Caco-2 (cell line): ENCODE measurements at places on chromosomes 5 and 9. TPM values are rescaled to one million over a fixed set of nuclear protein-coding genes. Genes with fewer than 3 reads are reported as not detected.

The SLC34A1 gene
- not detected in 2 replicates for total RNA-seq

DNA sequence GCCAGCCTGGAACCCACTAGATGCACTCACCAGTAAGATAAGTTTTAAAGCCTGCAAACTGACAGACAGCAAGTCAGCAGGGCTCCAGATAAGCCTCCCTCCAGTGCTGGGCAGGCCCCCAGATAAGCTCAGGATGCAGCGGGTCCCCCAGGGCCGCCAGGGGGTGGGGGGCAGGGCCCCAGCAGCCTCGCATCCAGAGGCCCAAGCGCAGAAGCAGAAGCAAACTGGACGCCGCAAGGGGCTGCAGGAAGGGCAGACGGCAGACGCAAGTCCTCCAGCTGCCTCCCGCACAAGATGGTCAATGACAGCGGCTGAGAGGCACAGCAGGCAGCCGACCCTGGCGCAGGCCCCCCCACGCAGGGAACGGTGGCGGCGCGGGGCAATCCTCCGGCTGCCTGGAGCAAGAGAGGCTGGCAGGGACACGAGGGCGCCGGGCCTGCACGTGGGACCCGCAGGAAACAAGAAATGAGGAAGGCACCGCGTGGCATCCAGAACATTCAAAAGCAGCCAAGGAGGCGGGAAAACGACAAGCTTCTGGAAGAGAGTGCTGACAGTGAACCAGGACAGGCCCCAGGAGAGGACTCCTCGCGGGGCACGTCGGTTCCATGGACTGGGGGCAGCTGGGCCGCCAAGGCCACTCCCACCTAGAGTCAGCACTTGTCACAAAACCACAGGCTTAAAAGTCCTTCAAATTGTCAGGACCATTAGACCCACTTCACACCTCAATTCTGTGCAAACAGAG lies 49.8 kb downstream of the ROR2 start:
- H3K27ac ChIP-seq = no peak overlapping the region
- DNase-seq = no peak
- no peaks in the 10 kb centered on the region for H3K36me3 ChIP-seq
- no peaks in the 10 kb centered on the region for H3K27me3 ChIP-seq

DNA sequence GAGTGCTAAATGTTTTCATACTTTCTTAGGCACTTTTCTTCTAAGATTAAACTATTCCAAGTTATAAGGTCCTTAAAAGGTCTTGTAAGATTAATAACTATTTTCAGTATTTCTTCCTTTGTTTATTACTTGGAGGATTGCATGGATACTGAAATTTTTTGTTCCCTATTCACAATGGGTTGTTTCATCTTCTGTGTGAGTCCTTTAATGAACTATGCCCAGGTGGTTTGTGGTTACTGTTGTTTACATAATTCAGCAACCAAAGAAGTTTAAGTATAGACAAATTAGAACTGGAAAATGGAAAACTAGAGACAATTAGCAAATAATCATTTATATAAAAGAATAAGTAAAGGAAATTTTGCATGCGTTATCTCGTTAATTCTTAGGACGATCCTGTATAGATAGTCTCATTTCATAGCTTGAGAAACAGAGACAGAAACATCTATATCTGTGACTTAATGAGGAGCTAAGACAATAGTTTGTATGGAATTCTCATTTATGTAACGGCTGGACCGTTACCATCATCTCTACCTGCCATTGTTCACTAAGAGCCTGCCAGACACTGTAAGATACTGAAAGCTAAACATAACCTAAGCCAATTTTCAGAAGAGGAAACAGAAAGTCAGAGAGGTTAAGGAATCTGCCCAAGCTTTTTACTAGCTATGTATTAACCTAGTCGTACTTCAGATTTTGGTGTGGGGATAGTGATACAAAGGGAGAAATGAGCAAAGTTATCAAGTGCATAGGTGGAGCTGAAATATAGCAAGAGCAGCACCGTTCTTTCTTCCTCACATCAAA lies 148.2 kb downstream of the PAM start:
- no peaks in the 10 kb centered on the region for H3K27me3 ChIP-seq
- H3K27ac ChIP-seq = no peak overlapping the region
- peaks cover 6% of the 10 kb centered on the region; the same call in 1 of the 2 replicates for H3K4me1 ChIP-seq

DNA sequence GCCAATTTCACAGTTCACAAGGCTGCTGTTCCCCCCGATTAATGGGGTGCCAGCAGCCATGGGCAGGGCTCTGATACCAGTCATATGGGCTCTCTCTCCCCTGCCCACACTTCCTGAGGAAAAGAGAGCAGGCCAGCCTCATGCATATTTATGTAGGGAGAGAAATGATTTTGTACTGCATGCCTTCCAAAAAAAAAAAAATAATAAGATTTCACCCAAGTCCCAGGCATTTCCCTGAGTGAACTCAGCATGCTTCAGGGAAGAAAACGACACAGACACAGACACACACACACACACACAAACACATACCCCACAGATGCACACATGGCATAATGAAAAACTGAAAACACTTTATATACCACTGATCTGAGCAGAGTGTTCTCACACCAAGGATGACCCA lies 232.8 kb downstream of the ASTN2 start:
- H3K4me1 ChIP-seq = no peaks in the 10 kb centered on the region
- no peak overlapping the region for H3K27ac ChIP-seq
- no peaks in the 10 kb centered on the region for H3K36me3 ChIP-seq
- no peak for DNase-seq
- H3K4me3 ChIP-seq = no peak overlapping the region

GRCh38 chr5:20524991-20525529 lies 537.1 kb upstream of the CDH18 start:
- no peaks in the 10 kb centered on the region for H3K27me3 ChIP-seq
- H3K4me3 ChIP-seq = no peak overlapping the region
- no peak overlapping the region for H3K27ac ChIP-seq

DNA sequence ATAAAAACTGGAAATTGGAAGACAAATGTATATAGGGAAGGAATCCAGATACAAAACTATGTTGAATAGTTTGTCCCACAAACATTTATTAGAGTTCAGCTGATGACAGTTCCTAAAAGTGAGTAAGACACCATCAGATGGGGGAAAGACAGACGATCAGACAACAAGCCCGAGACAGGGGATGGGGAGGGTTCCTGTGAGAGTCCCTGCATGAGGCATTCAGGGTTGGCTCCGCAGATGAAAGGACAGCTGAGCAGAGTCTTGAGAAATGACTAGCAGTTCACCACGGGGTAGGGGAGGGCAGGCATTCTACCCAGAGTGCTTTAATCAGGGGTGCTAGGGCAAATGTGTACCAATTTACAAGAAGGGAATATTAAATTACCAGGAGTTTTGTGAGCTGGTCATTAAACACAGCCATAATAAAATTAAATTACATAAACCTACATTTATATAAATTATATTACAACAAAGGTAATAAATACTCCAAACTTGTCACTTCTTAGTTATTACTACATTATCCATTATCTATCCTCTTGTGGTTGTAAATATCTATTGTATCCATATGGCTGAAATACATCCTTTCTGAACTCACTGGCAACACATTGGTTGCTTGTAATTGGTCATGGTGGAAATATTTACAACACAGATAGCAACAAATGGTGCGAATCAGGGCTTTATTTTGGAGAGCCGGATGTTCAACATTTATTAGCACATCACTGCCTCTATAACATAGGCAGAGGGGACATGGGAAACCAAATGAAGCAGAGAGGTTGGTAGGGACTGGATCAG lies 27.8 kb downstream of the TNFSF15 start:
- no peak overlapping the region for H3K27ac ChIP-seq
- H3K27me3 ChIP-seq = no peaks in the 10 kb centered on the region; the same call in 1 of the 2 replicates
- no peak for DNase-seq
- no peak overlapping the region for H3K4me3 ChIP-seq

GRCh38 chr5:125125031-125125823 lies 378.8 kb upstream of the ZNF608 start:
- no peaks in the 10 kb centered on the region for H3K4me1 ChIP-seq
- no peaks in the 10 kb centered on the region for H3K27me3 ChIP-seq
- H3K4me3 ChIP-seq = no peak overlapping the region
- H3K27ac ChIP-seq = no peak overlapping the region
- H3K36me3 ChIP-seq = no peaks in the 10 kb centered on the region

DNA sequence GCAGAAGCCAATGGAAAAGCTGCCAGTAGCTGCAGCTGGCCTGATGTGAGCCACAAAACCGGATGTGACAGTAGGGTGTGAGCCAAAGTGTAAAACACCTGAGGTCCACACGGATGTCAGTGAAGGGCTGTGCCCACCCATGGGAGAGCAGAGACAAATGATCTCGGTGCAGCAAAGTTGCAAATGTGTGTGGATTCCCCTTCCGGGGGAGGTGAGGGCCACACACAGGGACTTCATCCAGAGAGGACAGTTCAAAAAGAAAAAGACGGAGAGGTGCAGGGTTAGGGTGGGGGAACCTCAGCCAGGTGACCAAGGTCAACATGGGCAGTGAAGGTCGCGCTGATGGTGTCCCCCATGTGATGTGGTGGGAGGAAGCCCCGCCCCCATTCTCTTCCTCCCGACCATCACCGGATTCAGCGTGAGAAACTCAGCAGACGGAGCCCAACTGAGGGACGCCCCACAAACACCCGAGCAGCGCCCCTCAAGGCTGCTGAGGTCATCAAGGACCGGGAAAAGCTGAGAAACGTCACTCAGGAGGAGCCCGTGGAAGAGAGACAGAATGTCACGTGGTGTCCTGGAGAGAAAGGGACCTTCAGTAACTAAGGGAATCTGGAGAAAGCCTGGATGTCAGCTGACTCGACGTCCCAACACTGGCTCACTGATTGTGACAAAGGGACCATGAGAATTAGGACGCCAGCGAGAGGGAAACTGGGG lies 11.4 kb upstream of the PTGDS start:
- no peak overlapping the region for H3K27ac ChIP-seq
- H3K4me3 ChIP-seq = no peak overlapping the region
- H3K36me3 ChIP-seq = no peaks in the 10 kb centered on the region
- DNase-seq = no peak

DNA sequence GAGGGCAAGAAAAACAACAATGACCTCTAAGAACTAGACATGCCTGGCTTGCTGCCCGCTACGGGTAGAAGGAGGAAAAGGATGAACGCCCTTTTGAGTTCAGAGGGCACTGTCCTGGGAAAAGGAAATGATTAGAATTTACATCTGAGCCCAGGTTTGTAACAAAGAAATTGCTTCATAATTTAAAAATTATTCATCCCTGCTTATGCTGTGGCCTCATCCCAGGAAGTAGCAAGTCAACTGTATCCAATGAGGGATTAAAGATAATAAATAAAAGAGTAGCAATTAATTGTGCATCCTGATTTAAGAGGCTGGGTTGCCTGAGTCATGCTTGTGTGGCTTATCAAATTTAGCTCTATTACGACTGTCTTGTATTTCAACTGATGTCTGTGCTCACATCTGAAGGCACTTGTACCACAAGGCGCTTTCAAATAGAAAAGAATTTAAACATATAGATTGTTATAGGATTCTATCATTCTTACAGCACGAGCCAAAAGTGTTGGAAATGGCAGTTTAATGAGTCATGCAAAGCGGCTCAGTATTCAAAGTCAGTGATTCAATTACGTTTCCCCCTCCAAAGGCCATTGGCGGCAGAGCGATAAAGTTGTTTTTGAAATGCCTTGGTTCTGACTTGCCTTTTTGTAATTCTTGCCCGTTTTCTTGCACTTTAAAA lies 40.0 kb upstream of the DMRT1 start:
- H3K4me1 ChIP-seq = 0 out of 2 replicates have a peak, but pooled peaks cover 5% of the 10 kb centered on the region
- no peak overlapping the region for H3K4me3 ChIP-seq
- H3K36me3 ChIP-seq = no peaks in the 10 kb centered on the region
- H3K27me3 ChIP-seq = no peaks in the 10 kb centered on the region
- DNase-seq = no peak

DNA sequence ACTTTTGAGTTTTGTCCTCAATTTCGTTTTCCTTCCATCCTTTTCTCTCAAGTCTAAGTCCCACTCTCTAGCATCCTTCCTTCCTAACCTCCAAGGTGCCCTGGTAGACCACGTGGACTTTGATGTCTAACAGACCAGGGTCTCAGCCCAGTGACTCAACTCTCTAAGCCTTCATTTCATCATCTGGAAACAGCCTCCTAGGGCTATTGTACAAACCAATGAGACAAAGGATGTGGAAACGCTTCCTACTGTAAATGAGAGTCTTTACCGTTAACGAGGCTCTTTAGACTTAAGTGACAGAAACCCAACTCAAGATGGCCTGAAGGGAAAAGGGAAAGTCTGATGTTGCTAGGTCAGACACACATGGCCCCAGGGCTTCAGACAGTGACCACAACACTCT lies 49.2 kb upstream of the CPLX2 start:
- DNase-seq = no peak
- H3K4me1 ChIP-seq = no peaks in the 10 kb centered on the region
- H3K4me3 ChIP-seq = no peak overlapping the region
- H3K27me3 ChIP-seq = no peaks in the 10 kb centered on the region
- H3K27ac ChIP-seq = no peak overlapping the region
